ENCODE measurements at places on chromosomes 6 and 20.

- DNase-seq = no peak
Measured at GRCh38 chr6:38354037-38354381, 285.7 kb downstream of the BTBD9 start.

- no peak for DNase-seq
Measured at GRCh38 chr20:7516621-7517111, 423.6 kb downstream of the HAO1 start.

- no peak for DNase-seq
Measured at GRCh38 chr20:25685276-25686080, 11.2 kb downstream of the ZNF337 start.

DNA sequence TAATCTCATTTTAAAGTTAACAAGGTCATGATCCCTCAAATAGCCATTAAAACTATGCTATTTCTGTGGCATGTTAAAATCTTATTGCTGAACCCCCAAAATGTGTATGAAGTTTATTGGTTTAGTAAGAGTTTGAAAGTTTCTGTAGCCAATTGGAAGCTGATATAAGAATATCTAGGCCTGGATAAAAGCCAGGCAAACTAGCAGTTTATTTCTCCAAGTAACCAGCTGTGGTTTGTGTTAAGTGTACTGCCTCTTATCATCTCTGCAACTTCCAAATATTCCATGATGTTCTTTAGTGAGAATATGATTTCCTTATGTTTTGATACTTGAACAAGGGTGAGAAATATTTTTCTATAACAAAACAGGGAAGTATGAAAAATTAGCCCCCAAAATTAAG lies 76.7 kb downstream of the PRSS35 start:
- no peak for DNase-seq

- DNase-seq = no peak
Measured at GRCh38 chr6:163188746-163189145, 225.8 kb upstream of the QKI start.

DNA sequence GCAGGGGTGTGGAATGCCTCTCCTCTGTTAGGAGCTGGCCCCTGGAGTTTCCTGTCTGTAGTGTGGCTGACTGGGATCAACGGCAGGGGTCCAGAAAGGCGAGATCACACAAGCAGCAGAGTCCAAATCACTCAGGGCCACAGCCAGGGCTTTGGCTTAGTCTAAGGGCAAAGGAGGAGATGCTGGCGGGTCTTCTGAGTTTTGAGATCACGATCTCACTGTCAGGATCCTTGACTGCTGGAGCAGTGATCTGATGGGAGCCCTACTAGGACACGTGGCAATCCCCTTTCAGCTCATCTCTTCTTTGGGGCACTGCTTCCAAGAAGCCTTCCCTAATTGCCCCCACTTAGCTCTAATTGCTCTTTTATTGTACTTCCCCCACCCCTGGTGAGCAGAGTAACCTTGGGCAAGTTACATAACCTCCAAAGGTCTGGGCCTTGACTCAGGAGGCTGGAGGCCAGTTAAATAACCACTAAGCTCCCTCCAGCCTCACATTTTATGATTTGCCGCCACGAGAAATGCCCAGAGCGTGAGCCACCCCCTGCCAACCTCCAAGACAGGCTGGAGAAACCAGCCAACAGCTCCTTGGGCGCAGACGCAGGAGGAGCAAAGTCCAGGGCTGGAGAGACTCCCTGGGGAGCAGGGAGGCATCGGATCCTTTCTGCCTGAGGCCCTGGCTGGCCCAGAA lies 12.0 kb downstream of the KCNK5 start:
- no peak for DNase-seq

GRCh38 chr6:27205375-27206278 lies 41.9 kb upstream of the PRSS16 start:
- DNase-seq = peak; percentile 62

DNA sequence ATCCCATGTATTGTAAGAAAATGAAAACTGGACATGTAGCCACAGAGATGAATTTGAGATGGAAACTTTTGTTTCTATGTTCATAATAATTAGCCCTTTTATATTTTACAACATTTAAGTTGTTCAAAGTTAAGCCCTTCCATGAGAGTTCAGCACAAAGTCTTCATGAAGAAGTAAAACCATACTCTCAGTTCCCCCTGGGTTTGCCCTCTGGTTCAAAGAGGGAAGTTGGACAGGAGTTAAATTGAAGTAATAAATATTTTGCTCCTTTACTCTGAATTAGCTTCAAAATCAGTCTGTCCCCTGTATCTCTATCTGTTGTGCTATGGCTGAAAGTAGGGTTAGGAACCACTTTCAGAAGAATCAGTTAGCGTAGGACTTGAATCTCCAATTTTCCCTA lies 31.1 kb downstream of the PHACTR2 start:
- no peak for DNase-seq

DNA sequence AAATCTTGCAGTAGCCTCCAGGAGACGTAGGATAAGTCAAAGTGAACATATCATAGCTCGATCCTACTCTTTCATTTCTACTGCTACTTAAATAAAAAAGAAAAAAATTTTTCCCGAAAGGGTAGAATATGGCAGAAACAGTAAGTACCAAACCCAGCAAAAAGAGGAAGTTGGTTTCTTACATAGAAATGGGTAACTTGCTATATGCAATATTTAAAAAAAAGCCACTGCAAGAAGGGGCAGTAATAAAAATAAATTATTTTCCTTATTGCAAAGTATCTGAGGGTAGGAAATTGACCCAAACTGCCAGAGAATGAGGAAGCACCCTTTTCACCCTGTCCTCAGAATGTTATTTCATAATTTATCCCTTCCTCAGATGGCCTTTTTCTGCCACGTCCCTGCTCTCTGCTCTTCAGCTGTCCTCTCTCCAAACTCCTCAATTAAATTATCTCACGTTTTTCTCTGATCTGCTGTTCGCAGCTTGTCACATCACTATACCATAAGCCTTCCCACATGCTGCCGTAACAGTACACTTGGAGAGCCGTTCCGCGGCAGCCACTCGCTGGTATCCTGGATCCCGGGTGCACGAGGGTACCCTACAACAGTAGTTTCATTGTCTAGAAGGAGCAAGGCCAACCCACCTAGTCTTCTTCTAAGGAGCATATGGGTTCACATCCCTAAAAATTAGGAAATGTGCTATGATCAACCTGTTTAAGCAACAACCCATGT lies 149.6 kb downstream of the BACH2 start:
- no peak for DNase-seq

GRCh38 chr20:55755411-55755810 lies 249.9 kb downstream of the CBLN4 start:
- no peak for DNase-seq

DNA sequence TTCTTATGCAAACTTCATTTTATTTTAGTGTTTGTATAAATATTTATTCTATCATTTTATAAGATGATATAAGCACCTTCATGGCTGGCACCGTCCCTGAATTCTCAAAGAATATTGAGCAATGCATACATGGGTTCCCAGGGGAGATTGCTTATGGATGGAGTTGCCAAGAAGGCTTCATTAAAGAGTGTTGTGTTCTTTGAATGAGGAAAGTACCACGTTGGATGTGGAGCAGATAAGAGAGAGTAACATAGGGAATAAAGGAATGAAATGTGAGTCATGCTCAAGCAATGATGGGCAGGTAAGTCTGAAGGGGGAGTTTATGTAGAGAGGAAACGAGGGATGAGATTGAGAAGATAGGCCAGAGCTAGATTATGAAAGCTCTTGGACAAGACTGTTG lies 10.3 kb downstream of the DSE start:
- DNase-seq = no peak

GRCh38 chr6:14945461-14946185 lies 300.2 kb upstream of the JARID2 start:
- DNase-seq = no peak

- no peak for DNase-seq
Measured at GRCh38 chr6:143958839-143959399, 49.1 kb downstream of the PLAGL1 start.

GRCh38 chr20:3080939-3081388 lies 3.6 kb downstream of the AVP start:
- no peak for DNase-seq

- no peak for DNase-seq
Measured at GRCh38 chr20:39349240-39349639, 387.1 kb downstream of the DHX35 start.

GRCh38 chr6:124963831-124964763 lies 1.9 kb downstream of the RNF217 start:
- peak; percentile 32 for DNase-seq

GRCh38 chr20:15567219-15567618 lies 1006.0 kb downstream of the KIF16B start:
- DNase-seq = no peak

DNA sequence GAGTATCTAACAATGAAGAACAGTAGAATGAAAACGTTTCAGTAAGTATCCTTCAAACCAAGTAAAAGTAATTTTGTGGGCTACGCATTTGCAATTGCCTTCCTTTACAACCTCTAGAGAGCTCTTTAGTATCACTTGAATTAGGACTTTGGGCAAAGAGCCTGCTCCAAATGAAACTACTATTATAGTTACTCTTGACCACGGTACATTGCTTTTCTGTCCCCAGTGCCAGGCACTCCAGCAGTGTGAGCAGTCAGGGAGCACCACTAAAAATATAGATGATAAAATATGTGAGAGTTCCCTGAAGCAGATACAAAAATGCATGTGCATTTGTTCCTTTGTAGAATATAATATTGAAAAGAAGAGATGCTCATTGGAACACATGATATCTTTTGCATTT lies 450.1 kb upstream of the MANEA start:
- DNase-seq = no peak

GRCh38 chr20:18926965-18927364 lies 113.4 kb downstream of the SCP2D1 start:
- no peak for DNase-seq

DNA sequence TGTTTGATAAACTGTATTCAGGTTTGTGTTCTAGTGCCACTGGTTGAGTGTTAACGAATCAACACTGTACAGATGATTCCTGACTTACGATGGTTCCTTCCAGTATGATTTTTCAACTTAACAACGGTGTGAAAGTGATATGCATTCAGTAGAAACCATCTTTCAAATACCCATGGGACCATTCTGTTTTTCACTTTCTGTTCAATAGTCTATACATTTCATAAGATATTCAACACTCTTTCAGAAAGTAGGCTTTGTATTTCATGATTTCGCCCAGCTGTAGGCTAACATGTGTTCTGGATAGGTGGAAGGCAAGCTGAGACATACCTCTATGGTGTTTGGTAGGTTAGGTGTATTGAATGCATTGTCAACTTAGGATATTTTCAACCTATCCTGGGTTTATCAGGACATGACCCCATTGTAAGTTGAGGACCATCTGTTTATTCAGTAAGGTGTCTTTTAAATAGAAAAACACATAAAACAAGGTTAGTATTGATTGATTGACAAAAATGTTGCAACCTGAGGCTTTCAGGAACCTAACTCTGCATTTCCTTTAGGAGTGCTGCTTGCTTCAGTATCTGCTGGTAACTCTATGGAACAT lies 32.3 kb downstream of the SYNJ2 start:
- no peak for DNase-seq

DNA sequence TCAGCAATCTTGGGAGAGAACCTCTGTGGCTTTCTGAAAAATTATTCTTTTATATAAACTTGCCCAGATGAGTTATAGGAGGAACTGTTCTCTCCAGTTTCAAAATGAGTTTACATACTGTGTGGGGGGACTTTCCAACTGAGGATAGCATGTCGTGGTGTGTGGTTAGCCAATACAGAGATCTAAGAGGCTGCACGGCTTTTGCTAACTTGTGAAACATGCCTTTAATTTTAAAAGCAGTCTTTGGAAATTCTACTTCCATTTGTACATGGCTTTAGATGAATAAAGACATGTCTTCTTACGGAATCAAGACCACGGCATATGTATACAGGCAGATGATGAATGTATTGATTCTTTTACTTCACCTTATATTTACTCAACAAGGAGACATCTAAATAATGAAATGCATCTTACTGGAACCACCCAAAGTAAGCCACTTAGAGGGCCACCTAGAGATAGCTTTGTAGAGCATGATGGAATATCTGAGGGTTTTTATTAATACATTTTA lies 39.8 kb downstream of the HIVEP1 start:
- peak; percentile 20 for DNase-seq

DNA sequence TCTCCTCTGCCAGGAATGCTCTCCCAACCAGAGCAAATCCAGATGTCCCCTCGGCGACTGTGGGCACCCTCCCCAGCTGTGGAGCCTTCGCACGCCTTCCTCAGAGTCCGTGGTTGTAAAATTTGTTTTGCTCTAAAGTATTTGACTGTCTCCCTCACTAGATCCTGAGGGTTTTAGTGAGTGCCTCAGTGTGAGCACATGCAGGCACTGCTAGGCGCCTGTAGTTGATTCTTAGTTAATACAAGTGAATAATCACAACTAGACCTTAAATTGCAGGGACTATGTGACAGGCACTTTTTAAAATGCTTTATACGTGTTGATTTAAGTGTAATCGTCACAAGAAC lies 680 bp upstream of the MTCH1 start:
- DNase-seq = peak; percentile 37

DNA sequence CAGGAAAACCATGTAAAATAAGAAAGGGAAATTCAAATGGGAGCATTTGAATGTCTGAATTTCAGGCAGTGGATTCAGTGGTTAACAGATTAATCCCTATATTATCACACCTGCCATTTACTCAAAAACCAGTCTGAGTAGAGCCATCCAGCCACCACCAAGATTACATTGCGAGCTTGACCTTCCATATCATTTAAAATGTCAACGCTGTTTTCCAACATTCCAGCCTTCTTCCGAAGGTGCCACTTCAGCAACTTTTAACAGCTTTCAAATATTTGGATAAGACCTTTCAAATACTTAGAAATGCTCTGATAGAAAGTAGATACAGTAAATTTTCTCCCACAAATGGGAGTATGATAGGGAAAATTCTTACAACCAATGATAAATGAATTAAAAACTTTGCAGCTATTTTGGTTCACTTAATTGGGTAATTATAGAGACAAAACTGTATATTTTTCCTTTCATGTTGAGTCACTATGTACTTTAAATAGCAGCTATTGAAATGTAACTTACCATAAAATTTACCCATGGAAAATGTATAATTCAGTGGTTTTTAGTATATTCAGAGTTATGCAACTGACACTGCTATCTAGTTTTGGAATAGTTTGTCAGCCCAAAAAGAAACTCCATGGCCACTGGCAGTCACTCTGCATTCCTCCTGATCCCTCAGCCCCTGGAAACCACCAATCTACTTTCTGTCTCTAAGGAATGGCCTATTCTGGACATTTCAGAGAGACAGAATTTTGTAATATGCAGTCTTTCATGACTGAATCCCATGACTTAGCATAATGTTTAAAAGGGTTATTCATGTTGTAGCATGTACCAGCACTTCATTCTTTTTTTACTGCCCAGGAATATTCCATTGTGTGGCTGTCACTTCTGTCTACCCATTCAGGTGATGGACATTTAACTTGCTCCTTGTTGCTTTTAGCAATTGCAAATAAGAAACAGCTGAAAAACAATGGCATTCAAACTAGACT lies 21.5 kb downstream of the EZR start:
- no peak for DNase-seq

DNA sequence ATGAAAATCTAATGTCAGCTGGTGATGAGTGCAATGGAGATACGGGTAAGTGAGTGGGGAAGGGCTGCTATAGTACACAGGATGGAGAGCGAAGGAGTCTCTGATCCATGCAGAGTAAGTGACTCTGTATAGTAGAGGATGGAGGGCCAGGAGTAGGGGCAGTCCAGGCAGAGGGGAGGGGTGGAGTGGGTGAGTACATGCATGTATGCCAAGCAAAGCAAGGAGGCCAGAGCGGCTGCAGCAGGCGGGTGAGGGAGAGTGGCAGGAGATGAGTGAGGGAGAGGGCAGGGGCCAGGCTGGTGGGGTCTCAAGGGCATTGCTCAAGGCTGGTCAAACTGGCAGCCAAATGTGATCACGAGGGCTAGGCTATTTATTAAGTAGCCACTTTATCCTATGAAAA lies 94.0 kb downstream of the PREP start:
- DNase-seq = no peak

All from hematopoietic multipotent progenitor cell treated with erythropoietin and hydrocortisone succinate and interleukin-3 and kit ligand, for 8 days (in vitro differentiated cells).